CD4-positive, CD25-positive, alpha-beta regulatory T cell (primary cell): ENCODE measurements at places on chromosomes 1 and 21.

- DNase-seq, result no peak
Measured at GRCh38 chr1:178692564-178693327, 32.3 kb upstream of the RALGPS2 start.

DNA sequence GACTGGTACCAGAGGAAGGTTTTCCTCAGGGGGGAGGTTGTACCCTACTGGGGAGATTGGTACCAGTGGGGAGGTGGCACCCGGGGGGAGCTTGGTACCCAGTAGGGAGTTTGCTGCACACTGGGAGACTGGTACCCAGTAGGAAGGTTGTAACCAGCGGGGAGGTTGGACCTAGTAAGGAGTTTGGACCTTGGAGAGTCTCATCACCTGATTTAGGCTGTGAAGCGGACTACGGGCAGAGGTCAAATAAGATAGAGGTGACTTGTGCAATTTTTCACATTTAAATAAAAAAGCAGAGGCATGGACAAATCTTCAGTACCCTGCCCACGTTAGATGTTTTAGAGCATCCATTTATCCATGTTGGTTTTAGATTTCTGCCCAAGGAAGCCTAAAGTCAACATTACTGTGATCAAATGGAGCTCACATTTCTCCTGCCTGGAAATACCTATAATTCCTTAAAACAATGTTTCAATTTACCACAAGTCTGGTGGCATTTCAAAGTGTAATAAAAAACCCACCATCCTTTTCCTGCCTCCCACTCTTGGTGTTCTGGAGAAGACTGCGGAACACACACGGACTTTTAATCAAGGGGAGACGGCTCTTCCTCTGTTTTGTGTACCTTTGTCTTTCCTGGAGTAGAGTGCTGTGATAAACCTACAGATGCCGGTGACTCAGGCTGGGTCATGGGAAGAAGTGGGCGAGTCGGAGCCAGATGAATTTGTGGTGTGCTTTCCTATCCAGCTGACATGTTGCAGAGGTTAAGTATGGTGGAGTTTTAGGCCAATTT, 36.2 kb upstream of the MRPS6 start:
- no peak for DNase-seq

DNA sequence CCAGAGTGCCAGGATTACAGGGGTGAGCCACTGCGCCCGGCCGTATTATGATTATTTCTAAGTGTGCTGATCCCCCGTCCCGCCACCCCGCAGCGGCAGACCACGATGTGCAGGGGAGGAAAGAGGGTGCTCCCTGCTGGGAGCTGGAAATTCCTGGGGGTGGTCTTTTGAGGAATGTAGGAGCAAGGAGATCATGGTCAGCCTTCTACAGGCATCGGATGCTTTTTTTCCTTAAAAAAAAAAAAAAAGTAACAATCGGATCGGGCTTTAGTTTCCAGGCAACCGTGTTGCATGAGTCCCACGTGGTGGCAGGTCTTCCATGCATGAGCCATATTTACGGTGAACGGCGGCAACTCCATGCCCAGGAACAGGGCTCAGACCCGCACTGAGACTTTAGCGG, 74.2 kb upstream of the COX20 start:
- DNase-seq, result no peak

GRCh38 chr1:30403726-30404125, 319.7 kb downstream of the MATN1 start:
- DNase-seq, result no peak

DNA sequence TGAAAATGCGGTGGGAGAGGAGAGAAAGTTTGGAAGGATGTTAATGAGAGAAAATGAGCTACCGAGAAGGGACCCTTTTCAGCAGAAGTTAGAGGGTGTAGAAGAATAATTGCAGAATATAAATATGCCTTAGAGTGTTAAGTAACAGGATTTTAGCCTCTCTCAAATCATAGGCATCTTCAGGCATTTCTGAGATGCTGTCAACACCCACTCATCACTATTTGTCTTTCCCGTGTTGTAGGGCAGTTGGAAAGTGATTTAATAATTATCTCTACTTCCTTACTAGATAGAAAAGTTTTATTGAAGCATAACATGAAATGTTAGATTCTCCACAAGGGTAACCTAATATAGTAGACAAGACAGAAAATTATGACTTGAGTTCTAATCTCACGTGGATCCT, 96.4 kb upstream of the RGS4 start:
- DNase-seq, result no peak

- DNase-seq, result no peak
Measured at GRCh38 chr1:229860926-229861325, 206.1 kb upstream of the GALNT2 start.

GRCh38 chr1:17393230-17393629, 21.2 kb downstream of the PADI6 start:
- no peak for DNase-seq
